ENCODE measurements at places on chromosomes 1 and 21.

- DNase-seq = no peak
Observed at GRCh38 chr1:37708471-37708870, 16.2 kb downstream of the CDCA8 start.

DNA sequence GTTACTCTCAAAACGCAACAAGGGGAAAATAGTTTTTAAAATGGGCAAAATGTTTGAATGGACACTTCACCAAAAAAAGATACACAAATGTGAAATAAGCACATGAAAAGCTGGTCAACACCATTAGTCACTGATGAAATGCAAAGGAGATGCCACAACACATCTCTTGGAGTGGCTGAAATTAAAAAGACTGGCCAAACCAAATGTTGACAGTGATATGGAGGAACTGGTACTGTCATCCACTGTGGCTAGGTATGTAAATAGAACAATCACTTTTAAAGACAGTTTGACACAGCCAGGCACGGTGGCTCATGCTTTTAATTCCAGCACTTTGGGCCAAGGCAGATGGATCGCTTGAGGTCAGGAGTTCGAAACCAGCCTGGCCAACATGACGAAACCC, 91.1 kb downstream of the POFUT2 start:
- DNase-seq = no peak

GRCh38 chr1:223394242-223394641, 1.0 kb downstream of the CCDC185 start:
- no peak for DNase-seq

DNA sequence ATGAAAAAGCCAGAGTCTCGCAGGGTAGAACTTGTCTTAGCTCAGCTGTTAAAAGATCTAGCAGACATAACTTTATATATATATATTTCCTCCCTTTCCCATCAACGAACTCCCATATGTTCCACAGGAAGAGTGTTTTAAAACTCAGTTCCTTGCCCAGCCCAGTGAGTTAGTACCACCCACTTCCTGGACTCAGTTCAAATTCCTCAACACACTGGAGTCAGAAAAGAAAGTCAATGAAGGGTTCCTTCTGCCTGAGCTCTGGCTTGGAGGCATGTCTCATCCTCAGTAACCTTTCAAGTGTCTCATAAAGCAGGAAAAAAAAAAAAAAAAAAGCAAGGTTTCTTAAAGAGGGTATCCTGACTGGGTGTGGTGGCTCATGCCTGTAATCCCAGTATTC, 15.6 kb downstream of the TPM3 start:
- no peak for DNase-seq

DNA sequence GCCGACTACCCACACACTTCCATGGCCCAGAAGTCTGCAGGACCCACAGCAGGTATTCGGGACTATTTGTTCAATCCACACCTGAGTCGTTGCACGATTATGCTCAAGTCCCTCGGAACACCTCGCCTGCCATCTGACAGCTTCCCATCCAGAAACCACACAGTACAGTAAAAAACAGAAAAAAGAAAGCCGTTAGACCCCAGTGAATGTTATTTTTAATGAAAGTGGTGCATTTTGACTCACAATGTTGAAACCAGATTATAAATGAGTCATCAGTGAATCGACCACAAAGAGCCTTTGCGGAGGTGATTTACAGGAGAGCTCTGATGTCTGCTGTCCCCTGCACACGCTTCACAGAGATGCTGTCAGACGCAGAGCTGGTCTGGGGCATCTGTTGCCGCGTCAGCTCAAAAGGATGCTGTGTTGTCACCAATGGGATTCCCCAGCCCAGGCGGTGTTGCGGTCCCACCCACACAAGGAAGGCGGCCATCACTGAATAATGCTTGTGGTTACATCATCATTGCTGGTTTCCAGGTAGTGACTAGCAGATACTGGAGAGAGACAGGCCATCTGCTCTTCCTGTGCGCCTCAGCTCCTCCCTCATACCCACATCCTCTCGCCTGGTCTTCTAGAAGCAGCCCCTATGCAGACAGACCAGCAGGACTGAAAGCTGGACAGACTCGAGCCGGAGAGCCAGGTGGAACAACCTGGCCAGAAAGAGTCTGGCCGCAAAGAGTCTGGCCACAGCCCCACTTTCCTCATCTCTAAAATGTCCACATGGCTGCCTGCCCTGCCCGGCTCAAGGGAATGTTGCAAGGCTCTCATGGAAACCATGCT, 116.8 kb downstream of the TOMM20 start:
- peak; percentile 77 for DNase-seq

- DNase-seq = no peak
Observed at GRCh38 chr1:40432644-40433390, 17.5 kb upstream of the ZFP69B start.

GRCh38 chr1:211738691-211739301, 63.4 kb upstream of the NEK2 start:
- no peak for DNase-seq

DNA sequence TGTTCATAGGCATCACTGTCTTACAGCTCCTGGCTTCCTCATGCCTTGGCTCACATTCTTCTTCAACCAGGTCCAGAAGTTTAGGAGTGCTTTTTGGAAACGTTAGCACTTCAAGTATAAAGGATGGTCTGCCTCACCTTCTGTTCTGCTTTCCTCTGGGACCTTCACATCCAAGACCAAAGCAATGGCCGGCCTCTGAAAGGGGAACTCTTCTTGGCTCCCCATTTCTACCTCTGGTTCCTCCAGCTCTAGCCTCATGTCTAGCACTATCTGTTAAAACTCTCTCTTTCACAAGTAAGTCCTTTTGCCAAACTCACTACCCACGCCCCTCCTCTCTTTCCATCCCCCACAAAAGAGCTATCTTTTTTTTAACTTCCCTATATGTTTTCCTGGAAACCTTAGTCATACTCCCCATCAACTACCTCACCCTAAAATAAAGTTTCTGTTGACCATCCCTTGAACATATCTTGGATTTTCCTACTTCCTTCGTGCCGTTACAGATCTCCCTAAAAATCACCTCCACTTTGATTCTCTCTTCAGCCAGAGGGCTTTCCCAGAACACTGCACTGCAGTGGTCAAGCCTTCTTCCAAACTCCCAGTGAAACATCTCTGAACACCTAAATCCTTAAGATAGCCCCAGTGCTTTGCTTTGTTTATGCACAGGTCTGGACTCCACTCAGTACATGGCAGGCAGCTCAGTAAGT, 7.9 kb downstream of the SORT1 start:
- no peak for DNase-seq

- no peak for DNase-seq
Observed at GRCh38 chr1:77680173-77680572, 2.3 kb downstream of the ZZZ3 start.

DNA sequence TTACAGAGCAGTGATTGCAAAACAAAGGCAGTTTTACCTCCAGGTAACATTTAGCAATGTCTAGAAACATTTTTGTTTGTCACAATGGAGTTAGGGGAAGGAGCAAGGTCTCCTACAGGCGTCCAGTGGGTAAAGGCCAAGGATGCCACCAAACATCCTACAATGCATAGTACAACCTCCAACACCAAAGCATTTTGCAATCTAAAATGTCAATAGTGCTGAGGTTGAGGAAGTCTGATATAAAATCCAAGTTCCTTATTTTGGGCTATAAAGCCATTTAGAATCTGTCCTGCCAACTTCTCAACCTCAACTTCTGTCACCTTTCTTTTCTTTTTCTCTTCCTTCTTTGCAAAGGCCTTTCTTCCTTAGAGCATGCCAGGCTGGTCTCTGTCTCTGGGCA, 111.2 kb downstream of the FASLG start:
- DNase-seq = no peak

GRCh38 chr1:15428815-15429435, 9.3 kb upstream of the CTRC start:
- DNase-seq = no peak

DNA sequence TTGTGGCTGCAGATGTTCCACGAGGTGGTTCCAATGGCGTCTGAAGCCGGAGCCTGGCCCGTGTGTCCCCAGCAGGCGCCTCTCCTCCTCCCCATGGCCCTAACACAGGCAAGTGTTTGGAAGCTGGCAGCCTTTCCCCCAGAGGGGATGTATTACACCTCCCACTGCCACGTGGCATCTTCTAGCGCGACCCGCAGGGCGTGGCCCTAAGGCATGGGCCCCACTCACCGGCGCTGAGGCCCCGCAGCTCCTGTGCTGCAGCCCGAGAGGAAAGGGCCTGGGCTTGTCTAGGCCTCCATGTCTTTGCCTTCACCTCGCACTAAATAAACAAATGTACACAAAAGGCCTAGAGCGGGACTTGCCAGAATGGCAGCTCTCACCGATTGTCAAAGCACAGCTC, 37.9 kb downstream of the SLC66A1 start:
- DNase-seq = no peak

GRCh38 chr1:9191231-9191630, 43.3 kb upstream of the H6PD start:
- no peak for DNase-seq

DNA sequence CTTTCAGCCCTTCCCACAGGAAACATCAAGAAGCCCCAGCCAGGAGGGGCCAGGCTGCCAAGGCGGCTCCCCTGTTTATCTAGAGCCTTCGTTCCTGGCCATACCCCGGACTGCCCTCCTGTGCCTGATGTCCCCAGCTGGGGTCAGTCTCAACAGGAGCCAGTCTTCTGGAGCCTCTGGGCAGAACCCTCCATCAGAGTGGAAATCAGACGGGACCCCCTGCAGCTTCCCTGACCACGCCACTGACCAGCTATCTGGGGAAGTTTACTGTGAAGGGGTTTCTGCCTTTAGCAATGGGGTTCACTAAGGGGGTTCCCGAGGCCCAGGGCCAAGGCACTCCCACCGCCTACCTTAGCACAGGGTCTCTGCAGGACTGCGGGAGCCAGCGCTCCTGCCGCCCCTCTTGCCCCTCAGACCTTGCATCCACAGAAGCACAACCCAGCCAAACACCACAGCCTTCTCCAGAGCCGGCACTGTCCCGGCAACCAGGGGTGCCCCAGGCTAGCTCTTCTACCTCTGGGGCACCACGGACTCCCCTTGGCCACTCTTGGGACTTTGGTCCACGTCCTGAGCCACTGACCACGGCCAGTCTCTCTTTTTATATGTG, 3.5 kb upstream of the MTFR1L start:
- no peak for DNase-seq

GRCh38 chr1:41102653-41103052, 81.1 kb upstream of the SLFNL1 start:
- no peak for DNase-seq

GRCh38 chr21:39388038-39388810, 39.3 kb upstream of the HMGN1 start:
- DNase-seq = peak; percentile 78

- DNase-seq = no peak
Observed at GRCh38 chr21:32372755-32373154, 20.1 kb downstream of the URB1 start.

- no peak for DNase-seq
Observed at GRCh38 chr1:184840596-184840995, 85.9 kb upstream of the EDEM3 start.

GRCh38 chr1:36384542-36385409, 948 bp downstream of the STK40 start:
- no peak for DNase-seq

DNA sequence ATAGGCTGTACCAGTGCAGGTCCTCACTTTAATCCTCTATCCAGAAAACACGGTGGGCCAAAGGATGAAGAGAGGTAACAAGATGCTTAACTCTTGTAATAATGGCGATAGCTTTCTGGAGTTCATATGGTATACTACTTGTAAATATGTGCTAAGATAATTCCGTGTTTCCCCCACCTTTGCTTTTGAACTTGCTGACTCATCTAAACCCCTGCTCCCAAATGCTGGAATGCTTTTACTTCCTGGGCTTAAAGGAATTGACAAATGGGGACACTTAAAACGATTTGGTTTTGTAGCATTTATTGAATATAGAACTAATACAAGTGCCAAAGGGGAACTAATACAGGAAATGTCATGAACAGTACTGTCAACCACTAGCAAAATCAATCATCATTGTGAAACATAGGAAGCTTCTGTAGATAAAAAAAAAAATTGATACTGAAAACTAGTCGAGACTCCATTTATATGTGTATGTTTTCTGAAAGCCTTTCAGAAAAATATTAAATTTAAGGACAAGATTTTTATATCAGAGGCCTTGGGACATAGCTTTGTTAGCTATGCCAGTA, 7.0 kb downstream of the SOD1 start:
- no peak for DNase-seq

DNA sequence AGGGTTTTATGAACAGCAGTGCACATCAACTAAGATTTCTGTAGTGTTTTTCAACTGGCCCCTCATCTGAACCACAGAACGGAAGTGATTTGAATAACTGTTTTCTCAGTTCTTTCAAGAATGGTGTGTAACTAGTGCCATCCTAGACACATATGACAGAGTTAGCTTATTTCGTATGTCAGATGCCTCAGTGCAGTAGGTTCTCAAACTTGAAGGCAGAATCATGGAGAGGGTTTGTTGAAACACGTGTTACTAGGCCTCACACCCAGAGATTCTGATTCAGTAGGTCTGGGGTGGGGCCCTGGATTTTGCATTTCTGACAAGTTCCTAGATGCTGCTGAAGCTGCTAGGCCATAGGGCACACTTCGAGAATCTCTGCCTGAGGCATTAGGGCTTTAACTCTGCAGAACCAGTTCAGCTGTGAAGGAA, 49.0 kb downstream of the SCCPDH start:
- DNase-seq = no peak

GRCh38 chr21:18161841-18162240, 82.8 kb upstream of the CHODL start:
- no peak for DNase-seq

DNA sequence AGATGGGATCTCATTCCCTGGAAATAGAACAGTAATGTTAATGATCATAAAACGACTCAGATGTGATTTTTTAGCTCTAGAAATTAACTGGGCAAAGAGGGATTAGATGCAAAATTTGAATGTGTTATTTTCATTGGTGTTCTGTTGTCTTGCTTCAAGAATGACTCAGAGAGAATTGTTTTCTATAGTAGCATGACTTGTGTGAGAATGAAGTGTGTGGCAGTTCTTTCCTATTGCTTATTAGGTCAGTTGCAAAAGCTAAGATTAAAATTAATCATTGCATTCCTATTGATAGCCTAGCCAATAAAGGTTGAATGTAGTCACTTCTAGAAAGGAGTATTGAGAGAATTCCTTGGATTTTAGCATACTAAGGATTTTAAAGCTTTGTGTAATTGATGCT, 22.9 kb downstream of the SPEN start:
- DNase-seq = no peak

- no peak for DNase-seq
Observed at GRCh38 chr1:11441211-11441952, 37.6 kb upstream of the DISP3 start.

DNA sequence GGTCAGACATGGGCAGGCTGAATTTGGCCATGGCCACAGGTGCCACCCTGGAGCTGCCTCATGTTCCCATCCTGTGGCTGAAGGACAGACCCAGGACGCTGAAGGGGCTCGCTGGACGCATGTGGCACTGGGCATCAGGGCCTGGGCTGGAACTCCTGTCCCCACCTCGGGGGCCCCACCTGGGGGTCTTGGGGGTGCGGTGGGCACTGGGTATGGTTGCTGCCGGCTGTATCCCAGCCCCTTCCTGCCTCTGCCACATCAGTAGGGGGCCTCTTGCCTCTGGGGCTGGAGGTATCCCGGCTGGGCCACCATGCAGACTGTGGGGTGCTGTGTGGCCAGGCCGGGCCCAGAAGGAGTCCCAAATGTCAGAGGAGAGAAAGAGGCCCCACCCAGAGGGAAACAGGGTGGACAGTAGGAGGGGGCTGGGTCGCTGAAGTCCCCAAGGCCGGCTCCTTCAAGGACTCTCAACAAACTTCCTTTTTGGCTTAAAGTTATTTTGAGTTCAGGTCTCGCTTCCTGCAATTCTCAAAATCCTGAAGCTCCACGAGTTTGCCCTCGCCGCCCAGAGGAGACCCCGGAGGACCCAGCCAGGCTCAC, 78.7 kb downstream of the SIK1 start:
- no peak for DNase-seq
